ENCODE measurements at places on chromosomes 1 and 21. TPM values are rescaled to one million over a fixed set of nuclear protein-coding genes. Genes with fewer than 3 reads are reported as not detected.

- no peak for DNase-seq
Measured at GRCh38 chr1:20197329-20197791, 11.0 kb upstream of the PLA2G2C start.

Gene SARS1
- total RNA-seq: 367 TPM

DNA sequence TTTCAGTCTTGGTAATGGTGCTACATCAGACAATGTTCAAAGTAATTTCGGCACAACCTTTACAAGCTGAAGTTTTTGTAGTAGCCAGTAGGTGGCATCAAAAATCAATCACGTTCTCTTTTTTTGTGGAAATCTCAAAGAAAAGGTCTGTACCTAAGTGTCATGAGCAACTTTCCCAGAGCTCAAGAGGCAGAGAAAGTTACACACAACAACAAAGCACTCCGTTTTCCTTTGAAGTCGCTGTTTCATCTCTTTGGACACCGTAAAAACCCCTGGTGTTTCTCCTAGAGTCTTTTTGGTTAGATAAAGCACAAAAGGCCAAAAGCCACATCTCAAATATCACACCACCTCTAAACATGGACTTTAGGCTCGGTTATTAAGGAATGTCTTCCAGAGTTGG lies 131.6 kb downstream of the LHX8 start:
- peak; percentile 10 for DNase-seq

GRCh38 chr1:65490231-65491009 lies 70.0 kb downstream of the LEPR start:
- no peak for DNase-seq

DNA sequence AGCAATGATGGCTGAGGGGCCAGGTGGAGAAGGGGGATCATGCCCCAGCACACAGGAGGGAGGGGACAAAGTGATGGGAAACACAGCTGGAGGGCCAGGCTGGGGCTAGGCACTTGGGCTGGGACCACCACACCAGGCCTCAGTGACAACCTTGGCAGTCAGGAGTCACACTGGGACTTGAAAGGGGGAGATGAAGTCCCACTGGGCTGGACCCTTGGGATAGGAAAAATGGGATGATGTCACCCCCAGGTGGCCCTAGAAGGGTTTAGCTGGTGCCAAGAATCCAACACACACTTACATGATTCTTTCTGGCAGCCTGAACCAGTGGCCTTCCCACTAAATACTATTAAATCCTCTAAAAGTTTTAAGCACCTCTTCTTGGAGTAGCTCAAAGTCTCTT lies 17.1 kb downstream of the ZBTB17 start:
- DNase-seq: no peak

DNA sequence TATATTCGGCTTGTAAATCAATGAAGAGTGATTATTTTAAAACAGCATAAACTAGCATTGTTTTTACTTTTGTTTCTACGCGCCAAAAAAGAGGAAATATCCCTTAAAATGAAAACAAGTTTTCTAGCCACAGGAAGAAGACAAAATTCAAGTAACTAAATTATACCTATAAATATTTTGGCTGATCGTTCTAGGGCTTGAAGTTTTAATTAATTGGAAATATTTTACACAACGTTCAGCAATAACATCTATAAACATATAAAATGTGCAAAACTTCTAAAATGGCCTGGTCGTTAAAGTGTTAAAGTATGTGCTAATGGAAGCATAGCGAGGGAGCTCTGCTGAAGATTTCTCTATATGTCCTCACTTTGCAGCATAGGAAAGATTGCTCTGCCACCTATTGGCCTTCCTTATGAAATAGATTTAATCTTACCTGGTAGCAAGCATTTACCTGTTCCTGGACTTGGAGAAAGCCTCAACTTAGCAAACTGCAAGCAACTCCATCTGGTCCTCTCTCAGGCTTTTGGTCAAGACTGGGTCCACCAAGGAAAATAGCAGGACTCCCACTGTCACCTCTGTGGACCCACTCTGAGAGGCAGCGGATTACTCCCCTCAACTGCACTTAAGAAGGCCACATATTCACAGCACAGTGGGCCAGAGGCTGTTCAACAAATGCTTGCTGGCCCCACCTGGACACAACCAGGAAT lies 351.3 kb upstream of the RUNX1 start:
- DNase-seq: peak; percentile 45

DNA sequence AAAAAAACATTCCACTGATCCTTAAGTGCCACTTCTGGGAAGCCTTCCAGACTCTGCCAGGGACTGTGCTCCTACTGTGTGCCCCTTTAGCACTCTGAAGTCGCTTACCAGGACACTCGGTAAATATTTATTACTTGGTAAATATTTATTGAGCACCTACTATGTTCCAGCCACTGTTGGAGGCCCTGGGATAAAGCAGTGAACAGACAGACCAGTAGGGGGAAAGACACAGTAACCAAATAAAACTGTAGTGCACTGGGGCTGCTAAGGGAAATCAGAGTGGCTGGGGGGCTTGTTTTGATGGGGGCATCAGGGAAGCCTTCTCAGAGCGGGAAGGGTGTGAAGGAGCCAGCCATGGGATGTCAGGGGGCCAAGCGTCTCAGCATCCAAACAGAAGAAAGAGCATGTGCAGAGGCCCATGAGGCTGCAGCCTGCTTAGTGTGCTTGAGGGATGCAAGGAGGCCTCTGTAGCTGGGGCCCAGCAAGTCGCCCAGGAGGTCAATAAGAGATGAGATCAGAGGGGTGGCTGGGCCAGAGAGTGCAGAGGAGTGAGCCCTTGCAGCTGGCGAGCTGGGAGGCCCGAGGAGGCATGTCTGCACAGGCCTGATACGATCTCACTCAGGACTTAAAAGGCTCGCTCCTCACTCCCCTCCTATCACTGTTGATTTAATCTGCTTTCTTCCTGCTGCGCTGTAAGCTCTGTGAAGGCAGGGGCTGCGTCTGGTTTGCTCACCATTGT lies 28.6 kb downstream of the KAZN start:
- no peak for DNase-seq

GRCh38 chr1:25562101-25562927 lies 18.9 kb downstream of the LDLRAP1 start:
- DNase-seq: no peak

Gene C1orf210
- total RNA-seq: 4.8 TPM

All from kidney epithelial cell (primary cell).